Aorta (tissue), 5 donors: ENCODE measurements at places on chromosomes 7 and 10.

- no peaks in the 10 kb centered on the region for H3K27me3 ChIP-seq
- no peak for DNase-seq
- H3K36me3 ChIP-seq, result no peaks in the 10 kb centered on the region
- no peak overlapping the region for H3K27ac ChIP-seq
- no peaks in the 10 kb centered on the region for H3K4me1 ChIP-seq
These were observed 19.8 kb downstream of the ZNF467 start for GRCh38 chr7:149753375-149754233.

GRCh38 chr10:97547962-97548361 is 24.6 kb upstream of the ANKRD2 start:
- no peaks in the 10 kb centered on the region for H3K27me3 ChIP-seq
- DNase-seq, result no peak
- H3K4me3 ChIP-seq, result no peak overlapping the region
- H3K36me3 ChIP-seq, result no peaks in the 10 kb centered on the region
- H3K4me1 ChIP-seq, result peaks cover under 1% of the 10 kb centered on the region

DNA sequence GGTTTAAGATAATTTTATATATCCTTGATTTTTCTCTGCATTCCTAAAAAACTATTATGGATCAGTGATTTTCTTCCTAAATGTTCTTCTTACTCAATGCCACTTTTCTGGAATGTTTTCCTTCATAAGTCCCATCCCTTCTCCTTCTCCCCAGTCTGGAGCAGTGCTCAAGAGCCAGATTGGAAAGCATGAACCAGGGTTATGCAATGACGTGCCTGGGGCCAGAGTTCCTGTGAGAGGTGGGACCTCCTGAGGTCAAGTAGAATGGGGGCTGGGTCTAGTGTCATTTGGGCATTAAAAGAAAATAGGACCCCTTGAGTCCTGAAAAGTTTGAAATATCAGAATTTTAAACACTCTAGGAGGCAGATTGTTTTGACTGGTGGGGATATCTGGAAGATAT is 132.0 kb upstream of the NPY start:
- H3K36me3 ChIP-seq, result no peaks in the 10 kb centered on the region
- no peaks in the 10 kb centered on the region for H3K4me1 ChIP-seq
- no peak overlapping the region for H3K4me3 ChIP-seq
- no peak overlapping the region for H3K27ac ChIP-seq

- no peak overlapping the region for H3K4me3 ChIP-seq
- no peak overlapping the region for H3K27ac ChIP-seq
- no peaks in the 10 kb centered on the region for H3K36me3 ChIP-seq
- H3K27me3 ChIP-seq, result no peaks in the 10 kb centered on the region
These were observed 20.4 kb downstream of the CCDC71L start for GRCh38 chr7:106640368-106641141.

DNA sequence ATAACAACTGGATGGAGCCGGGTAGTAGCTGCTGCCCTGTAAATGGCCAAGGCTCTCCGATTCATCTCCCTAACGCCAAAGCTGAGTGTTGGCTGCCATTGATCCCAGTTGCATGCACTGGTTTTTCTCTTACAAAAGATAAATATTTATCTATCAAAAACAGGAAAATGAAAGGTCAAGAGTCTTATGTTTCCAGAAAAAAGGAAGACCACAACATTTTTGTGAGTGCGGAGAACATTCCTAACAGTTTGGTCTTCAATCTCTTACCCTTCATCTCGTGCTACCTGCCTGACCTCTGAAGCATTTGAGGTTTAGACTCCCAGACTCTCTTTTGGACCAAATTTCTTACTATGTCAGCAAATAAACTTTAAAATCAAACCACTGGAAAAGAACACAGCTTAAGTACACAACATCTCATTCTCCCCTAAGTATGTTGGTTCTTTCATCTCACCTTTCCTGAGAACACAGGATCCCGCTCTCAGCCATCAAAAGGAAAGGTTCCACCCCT is 61.6 kb downstream of the SORBS1 start:
- peaks cover 3% of the 10 kb centered on the region for H3K36me3 ChIP-seq
- no peak for DNase-seq
- H3K4me3 ChIP-seq, result no peak overlapping the region
- H3K27me3 ChIP-seq, result no peaks in the 10 kb centered on the region

DNA sequence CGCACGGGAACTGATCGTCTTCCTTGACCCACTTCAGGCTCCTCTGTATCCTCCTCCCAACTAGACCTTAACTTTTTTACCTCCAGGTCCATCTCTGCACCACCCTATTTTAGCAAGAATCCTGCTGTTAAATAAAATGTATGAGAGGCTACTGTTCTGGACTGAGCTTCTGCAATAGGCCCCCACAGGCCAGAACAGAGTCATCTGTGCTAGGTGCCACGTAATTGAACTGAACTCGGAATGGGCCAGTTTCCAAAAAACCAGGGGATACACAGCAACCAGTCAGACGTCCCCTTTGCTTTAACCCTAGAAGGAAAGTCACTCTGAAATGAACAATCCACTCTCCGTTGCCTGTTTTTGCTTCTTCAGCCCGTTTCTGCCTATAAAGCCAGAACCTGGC is 71.3 kb downstream of the CHST15 start:
- no peak overlapping the region for H3K27ac ChIP-seq
- no peaks in the 10 kb centered on the region for H3K4me1 ChIP-seq
- H3K36me3 ChIP-seq, result no peaks in the 10 kb centered on the region
- no peaks in the 10 kb centered on the region for H3K27me3 ChIP-seq
- no peak overlapping the region for H3K4me3 ChIP-seq
- no peak for DNase-seq

DNA sequence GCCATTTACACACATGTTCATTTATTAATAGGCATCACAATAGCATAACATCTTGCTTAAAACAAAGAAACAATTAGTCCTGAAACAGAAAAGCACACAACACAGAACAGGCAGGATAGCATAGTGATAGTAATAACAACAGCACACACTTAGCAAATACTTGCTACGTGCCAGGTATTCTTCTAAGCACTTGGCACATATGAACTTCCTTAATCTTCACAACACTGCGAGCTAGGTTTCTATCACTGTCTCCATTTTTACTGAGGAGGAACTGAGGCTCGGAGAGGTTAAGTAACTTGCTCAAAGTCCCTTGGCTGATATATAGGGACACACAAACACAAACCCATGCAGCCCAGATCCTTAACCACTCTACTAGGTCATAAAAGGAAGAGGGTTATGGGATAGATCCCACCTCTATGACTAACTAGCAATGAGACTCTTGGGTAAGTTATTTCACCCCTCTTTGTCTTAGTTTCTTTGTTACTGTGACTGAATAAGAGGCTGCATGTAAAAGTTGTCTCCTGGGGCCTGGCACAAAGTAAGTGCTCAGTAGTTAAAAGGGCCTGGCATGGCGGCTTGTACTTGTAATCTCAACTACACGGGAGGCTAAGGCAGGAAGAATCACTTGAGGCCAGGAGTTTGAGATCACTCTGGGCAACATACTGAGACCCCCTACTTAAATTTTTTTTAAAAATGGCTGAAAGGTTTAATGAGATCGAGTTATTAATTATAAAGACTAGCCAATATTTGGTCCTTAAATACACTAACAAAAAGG is 181.0 kb upstream of the RHOBTB1 start:
- no peak for DNase-seq
- no peaks in the 10 kb centered on the region for H3K27me3 ChIP-seq
- H3K4me1 ChIP-seq, result no peaks in the 10 kb centered on the region
- no peaks in the 10 kb centered on the region for H3K36me3 ChIP-seq
